GM23338 (cell line): ENCODE measurements at places on chromosomes 16 and 17.
A peak's percentile ranks its signal among the peaks of the same experiment; 100 is the strongest.

GRCh38 chr17:61458000-61458399 lies 5.8 kb downstream of the TBX4 start:
- H3K36me3 ChIP-seq, result peaks cover 3% of the 10 kb centered on the region; the same call in 1 of the 2 replicates
- no peak overlapping the region for H3K27ac ChIP-seq
- H3K27me3 ChIP-seq, result peaks cover 100% of the 10 kb centered on the region
- DNase-seq, result no peak
- peaks cover 42% of the 10 kb centered on the region; the same call in 1 of the 2 replicates for H3K4me1 ChIP-seq

GRCh38 chr16:81277541-81278080 lies 37.2 kb upstream of the GAN start:
- no peak overlapping the region for H3K4me3 ChIP-seq
- no peak for DNase-seq
- H3K4me1 ChIP-seq, result no peaks in the 10 kb centered on the region
- H3K27ac ChIP-seq, result no peak overlapping the region
- H3K27me3 ChIP-seq, result no peaks in the 10 kb centered on the region
- no peaks in the 10 kb centered on the region for H3K36me3 ChIP-seq

GRCh38 chr16:35208001-35208935 lies 1748.9 kb downstream of the TP53TG3F start:
- no peak overlapping the region for H3K4me3 ChIP-seq
- DNase-seq, result no peak
- H3K36me3 ChIP-seq, result no peaks in the 10 kb centered on the region; the same call in 1 of the 2 replicates
- no peaks in the 10 kb centered on the region for H3K4me1 ChIP-seq
- no peaks in the 10 kb centered on the region for H3K27me3 ChIP-seq

- no peak overlapping the region for H3K27ac ChIP-seq
- no peaks in the 10 kb centered on the region for H3K27me3 ChIP-seq
- no peak for DNase-seq
- no peak overlapping the region for H3K4me3 ChIP-seq
- H3K4me1 ChIP-seq, result no peaks in the 10 kb centered on the region
Observed at GRCh38 chr16:57700781-57701551, 6.4 kb downstream of the DRC7 start.

GRCh38 chr16:78836802-78837491 lies 737.5 kb downstream of the WWOX start:
- H3K4me3 ChIP-seq, result no peak overlapping the region
- DNase-seq, result no peak
- no peaks in the 10 kb centered on the region for H3K27me3 ChIP-seq
- no peak overlapping the region for H3K27ac ChIP-seq
- H3K4me1 ChIP-seq, result no peaks in the 10 kb centered on the region

GRCh38 chr16:73196670-73197069 lies 148.7 kb upstream of the ZFHX3 start:
- no peaks in the 10 kb centered on the region for H3K36me3 ChIP-seq
- no peak overlapping the region for H3K4me3 ChIP-seq
- DNase-seq, result peak; percentile 92
- no peaks in the 10 kb centered on the region for H3K4me1 ChIP-seq
- no peak overlapping the region for H3K27ac ChIP-seq

DNA sequence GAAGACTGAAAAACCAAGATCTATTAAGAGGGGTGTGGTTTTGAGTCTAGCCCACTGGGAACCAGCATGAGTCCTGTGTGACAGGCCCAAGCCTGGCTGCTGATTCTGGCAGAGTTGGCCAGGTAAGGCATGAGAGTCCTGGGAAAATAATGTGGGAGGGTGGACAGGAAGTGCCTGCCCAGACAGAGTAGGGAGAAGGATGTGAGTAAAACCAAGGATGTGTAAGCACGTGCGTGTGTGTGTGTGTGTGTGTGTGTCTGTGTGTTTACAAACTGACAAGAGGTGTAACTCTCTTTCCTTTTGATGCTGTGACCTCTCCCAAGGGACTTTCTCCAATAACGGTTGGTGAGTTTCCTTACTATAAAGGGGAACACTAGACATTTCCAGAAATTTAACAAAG lies 15.6 kb upstream of the TEX2 start:
- H3K27me3 ChIP-seq, result no peaks in the 10 kb centered on the region

DNA sequence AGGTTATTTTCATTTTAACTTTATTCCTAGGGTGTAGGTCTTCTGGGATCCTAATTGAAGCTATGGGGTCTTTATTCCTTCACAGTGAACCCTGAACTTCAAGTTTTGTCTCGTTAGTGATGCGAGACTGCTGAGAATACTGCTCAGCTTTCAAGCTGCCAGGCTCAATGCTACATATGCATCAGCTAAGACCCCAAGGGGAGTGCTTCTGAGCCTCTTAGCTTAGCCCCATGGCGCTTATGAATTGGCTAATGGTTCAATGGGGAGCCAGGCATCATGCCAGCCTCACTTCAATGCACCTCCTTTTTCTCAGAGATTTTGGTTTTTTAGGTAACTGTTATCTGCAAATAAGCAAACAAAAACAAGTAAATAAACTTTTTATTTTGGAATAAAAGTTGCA lies 94.1 kb upstream of the SIAH1 start:
- no peak for DNase-seq
- no peaks in the 10 kb centered on the region for H3K36me3 ChIP-seq
- H3K4me3 ChIP-seq, result no peak overlapping the region
- no peak overlapping the region for H3K27ac ChIP-seq

DNA sequence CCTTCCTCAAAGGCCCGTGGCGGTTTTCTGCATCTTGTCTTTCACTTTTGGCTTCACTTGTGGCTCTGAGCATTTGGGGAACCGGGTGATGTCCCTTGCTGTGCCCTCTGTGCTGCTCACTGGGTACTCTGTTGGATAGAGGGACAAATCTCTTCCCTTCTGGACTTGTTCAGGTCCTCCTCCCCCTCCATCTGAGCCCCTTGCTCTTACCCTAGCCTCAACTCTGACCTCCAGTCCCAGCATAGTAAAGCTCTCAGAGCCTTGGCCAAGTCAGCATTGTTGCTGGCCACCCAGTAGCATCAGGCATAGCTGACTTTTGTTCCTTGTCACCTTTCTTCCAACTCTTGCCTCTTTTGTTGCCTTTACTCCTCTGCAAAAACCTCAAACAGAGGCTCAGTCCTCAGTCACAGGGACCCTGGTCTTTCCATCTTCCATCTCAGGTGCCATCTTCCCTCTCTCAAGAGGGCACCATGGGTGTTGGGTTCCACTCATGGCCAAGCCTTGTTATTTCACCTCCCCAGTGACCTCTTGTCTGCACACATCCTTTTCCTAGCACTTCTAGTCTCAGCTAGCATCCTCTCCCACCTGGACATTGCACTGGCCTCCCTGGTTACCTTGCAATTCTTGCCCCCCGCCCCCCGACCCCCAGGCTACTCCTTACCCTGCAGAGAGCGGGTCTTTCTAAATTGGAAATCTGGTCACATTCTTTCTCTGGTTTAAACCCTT lies 393 bp upstream of the PSMB10 start:
- peaks cover 10% of the 10 kb centered on the region; the same call in 1 of the 2 replicates for H3K4me1 ChIP-seq
- peaks cover 3% of the 10 kb centered on the region; the same call in 1 of the 2 replicates for H3K36me3 ChIP-seq
- no peak overlapping the region for H3K27ac ChIP-seq
- H3K27me3 ChIP-seq, result no peaks in the 10 kb centered on the region
- DNase-seq, result no peak

- H3K36me3 ChIP-seq, result no peaks in the 10 kb centered on the region; the same call in 1 of the 2 replicates
- DNase-seq, result peak; percentile 85
- H3K27ac ChIP-seq, result 0 out of 2 replicates have a peak overlapping the region, but pooled peaks have one; percentile 9
- peaks cover 37% of the 10 kb centered on the region for H3K4me1 ChIP-seq
Observed at GRCh38 chr17:79188048-79188447, 113.4 kb downstream of the ENGASE start.

- H3K27me3 ChIP-seq, result no peaks in the 10 kb centered on the region
- no peak overlapping the region for H3K4me3 ChIP-seq
- H3K36me3 ChIP-seq, result no peaks in the 10 kb centered on the region
- DNase-seq, result no peak
Observed at GRCh38 chr16:28513484-28514181, 7.0 kb upstream of the IL27 start.

GRCh38 chr17:47223007-47223406 lies 13.9 kb downstream of the MYL4 start:
- H3K4me3 ChIP-seq, result no peak overlapping the region
- peaks cover 13% of the 10 kb centered on the region for H3K4me1 ChIP-seq
- no peaks in the 10 kb centered on the region for H3K27me3 ChIP-seq
- no peak overlapping the region for H3K27ac ChIP-seq
- no peaks in the 10 kb centered on the region for H3K36me3 ChIP-seq

DNA sequence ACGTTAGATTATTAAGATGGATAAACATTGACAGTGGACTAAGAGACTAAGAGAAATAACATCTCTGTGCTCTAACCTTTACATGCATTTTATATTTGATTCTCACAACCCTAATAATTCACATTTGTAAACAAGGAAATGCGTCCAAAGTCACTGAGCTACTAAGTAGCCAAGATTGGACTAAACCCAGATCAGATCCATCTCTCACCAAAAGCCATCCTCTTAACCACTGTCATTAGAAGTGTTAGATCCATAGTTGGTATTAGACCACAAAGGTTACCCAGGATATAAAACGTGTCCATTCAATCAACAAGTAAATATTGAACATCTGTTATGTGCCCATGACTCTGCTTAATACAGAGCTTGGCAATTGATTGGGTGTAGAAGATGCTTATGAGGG lies 5.2 kb downstream of the HSD17B2 start:
- H3K4me3 ChIP-seq, result no peak overlapping the region
- H3K27me3 ChIP-seq, result no peaks in the 10 kb centered on the region
- no peaks in the 10 kb centered on the region for H3K4me1 ChIP-seq
- H3K36me3 ChIP-seq, result no peaks in the 10 kb centered on the region
- DNase-seq, result no peak

DNA sequence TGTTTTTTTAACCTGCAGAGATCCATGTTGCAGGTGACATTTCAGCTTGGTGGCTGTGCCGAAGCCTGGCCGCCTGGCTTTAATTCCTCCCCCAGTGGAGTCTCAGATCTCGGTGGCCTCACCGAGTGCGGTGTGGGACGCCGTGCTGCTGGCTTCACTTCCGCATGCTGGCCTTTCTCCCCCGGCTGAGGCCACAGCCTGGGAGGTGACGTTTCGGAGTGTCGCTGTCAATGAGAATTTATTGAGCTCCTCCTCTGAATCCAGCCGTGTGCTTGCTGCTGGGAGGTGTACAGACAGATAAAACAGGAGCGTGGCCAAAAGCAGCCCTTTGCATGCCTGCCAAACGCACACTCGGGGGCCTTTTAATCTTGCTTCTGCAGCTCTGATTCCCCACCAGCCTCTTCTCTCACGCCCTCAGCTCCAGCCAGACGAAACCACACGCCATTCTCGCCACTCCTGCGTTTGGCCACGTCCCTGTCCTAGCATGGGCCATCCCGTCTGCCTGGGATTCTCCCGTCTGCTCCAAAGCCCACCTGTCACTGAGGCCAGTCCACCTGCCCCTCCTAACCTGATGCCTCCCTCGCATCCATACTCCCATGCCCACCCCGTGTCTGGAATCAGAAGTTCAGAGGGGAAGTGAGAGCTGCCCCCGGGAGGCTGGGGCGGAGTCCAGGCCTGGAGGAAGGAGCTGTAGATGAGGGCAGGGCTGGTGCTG lies 3.6 kb downstream of the GSE1 start:
- no peaks in the 10 kb centered on the region for H3K36me3 ChIP-seq
- H3K27ac ChIP-seq, result no peak overlapping the region
- peak overlapping the region; percentile 34; the same call in 1 of the 2 replicates for H3K4me3 ChIP-seq
- no peak for DNase-seq
- H3K4me1 ChIP-seq, result peaks cover 33% of the 10 kb centered on the region

DNA sequence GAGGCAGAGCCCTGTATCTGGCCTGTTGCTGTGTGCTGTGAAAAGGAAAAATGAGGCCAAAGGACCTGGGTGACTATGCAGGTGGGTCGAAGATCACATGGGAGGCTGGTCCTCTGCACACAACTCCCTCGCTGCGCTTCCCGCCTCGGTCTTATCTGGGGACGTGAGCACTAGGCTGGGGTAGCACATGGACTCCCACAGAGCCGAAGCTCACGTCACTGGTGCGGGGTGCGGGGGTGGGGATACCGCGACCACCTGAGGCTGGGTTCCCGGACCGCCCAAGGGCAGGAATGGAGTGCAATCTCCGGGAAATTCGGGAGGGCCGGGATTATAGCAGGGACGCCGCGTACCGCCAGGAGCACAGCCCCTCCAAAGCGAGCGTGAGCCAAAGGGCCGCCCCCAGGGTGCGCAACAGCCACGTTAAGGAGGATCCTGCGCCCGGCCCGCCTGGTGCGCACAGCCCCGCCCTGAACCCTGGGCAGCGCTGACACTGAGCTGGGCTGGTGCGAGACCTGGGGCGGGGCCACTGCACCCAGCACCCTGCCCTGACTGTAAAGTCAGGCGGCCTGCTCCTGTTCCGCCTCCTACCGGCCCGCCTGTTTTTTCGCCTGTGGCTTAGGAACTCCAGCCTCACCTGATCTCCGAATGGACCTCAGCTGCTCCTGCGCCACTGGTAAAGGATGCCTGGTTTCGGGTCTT lies 4.8 kb downstream of the MT1A start:
- peak overlapping the region; percentile 61 for H3K4me3 ChIP-seq
- peaks cover 17% of the 10 kb centered on the region; the same call in 1 of the 2 replicates for H3K4me1 ChIP-seq
- DNase-seq, result peak; percentile 79
- no peaks in the 10 kb centered on the region for H3K36me3 ChIP-seq

DNA sequence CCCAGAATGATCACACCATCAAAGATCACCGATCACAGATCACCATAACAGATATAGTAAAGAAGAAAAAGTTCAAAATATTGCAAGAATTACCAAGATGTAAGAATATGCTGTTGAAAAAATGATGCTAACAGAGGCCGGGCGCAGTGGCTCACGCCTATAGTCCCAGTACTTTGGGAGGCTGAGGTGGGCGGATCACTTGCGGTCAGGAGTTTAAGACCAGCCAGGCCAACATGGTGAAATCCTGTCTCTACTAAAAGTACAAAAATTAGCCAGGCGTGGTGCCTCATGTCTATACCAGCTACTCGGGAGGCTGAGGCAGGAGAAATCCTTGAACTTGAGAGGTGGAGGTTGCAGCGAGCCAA lies 53.2 kb downstream of the CPPED1 start:
- no peaks in the 10 kb centered on the region for H3K27me3 ChIP-seq
- no peaks in the 10 kb centered on the region for H3K4me1 ChIP-seq
- no peak overlapping the region for H3K27ac ChIP-seq
- DNase-seq, result no peak
- H3K36me3 ChIP-seq, result no peaks in the 10 kb centered on the region

- peaks cover 5% of the 10 kb centered on the region; the same call in 1 of the 2 replicates for H3K27me3 ChIP-seq
- H3K4me1 ChIP-seq, result peaks cover 9% of the 10 kb centered on the region; the same call in 1 of the 2 replicates
- H3K36me3 ChIP-seq, result no peaks in the 10 kb centered on the region
- H3K4me3 ChIP-seq, result 0 out of 2 replicates have a peak overlapping the region, but pooled peaks have one; percentile 17
- peak; percentile 85 for DNase-seq
Observed at GRCh38 chr17:76527430-76528111, 9.9 kb downstream of the CYGB start.
